Activated naive CD4-positive, alpha-beta T cell (primary cell): ENCODE measurements at places on chromosomes 6 and 20.
A peak's percentile ranks its signal among the peaks of the same experiment; 100 is the strongest.

DNA sequence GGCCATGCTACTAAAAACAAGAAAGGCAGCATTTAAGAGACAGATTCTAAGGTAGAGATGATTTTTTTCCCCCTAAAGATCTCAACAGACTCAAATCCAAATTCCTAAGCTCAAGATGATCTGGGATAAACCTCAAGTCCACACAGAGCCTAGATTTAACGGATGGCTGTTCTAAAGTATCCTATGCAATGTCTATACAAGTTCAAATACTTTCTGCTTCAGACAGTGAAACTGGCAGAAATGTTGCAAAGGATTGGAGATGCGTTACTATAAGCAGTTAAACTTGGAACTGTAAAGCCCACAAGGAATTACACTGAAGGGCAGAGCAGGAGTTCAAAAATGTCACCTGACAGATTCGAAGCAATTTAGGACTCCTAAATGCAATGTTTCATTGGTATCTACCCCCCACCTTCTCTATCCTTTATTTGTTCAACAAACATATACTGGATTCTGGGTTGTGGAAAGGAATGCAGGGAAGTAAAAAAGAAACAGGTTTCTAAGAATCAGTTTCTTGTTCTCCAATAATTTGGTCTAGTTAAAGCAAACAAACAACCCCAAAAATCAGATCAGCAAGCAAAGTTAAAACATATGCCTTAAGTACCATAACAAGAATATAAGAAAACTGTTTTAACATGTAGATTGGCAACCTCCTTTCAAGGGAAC lies 1.6 kb downstream of the DNAAF9 start:
- no peak for DNase-seq

- no peak for DNase-seq
Measured at GRCh38 chr6:87210979-87211378, 55.6 kb downstream of the ZNF292 start.

GRCh38 chr20:59403261-59403961 lies 103.0 kb downstream of the EDN3 start:
- DNase-seq = peak; percentile 82

- no peak for DNase-seq
Measured at GRCh38 chr6:138387577-138388368, 10.1 kb downstream of the SMIM28 start.

- DNase-seq = no peak
Measured at GRCh38 chr20:9160757-9161156, 91.9 kb downstream of the PLCB4 start.

DNA sequence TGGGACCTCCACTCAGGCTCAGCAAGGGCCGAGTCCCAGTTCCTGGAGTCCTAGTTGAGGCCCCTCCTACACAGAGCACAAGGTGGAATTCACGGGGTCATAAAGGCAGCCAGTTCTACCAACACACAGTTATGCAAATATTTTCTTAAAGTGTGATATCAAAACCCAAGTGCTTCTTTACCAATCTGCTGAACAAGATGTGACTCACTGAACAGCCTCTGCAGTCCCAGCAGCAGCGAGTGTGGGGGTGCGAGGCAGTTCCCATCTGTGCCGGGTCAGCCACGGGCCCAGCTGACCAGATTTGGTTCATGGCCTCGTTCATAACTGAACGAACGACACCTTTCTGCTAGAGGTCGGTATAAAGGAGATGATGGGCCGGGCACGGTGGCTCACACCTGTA lies 4.5 kb upstream of the TCEA2 start:
- no peak for DNase-seq

GRCh38 chr6:30041821-30042220 lies 19.2 kb upstream of the POLR1H start:
- no peak for DNase-seq

DNA sequence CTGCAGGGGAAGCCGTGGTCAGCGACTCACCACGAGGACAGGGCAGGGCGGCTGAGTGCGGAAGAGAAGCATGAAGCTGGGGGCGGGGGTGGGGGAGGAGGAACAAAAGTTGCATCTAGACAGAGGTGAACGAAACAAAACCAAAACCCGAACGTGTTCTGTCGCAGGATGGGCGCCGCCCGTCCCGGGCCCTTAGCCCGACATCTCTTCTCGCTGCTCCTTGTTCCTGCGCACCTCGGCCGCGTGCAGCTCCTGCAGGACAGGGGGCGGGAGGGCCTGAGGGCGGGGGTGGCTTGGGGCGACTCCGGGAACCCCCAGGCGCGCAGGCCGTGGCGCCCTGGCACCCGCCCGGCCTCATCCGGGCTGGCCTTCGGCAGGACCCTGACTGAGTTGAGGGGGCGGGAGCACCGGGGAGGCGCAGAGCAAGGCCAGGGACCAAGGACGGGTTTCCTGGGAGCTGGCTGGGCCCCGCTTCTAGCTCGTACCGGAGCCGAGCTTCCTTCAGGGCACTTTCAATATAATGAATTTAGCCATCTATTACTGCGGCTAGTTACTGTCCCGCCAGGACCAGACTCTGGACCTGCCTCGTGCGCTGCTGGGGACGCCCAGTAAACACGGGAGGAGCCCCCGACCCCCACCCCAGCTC lies 12.0 kb downstream of the STMN3 start:
- DNase-seq = peak; percentile 50

DNA sequence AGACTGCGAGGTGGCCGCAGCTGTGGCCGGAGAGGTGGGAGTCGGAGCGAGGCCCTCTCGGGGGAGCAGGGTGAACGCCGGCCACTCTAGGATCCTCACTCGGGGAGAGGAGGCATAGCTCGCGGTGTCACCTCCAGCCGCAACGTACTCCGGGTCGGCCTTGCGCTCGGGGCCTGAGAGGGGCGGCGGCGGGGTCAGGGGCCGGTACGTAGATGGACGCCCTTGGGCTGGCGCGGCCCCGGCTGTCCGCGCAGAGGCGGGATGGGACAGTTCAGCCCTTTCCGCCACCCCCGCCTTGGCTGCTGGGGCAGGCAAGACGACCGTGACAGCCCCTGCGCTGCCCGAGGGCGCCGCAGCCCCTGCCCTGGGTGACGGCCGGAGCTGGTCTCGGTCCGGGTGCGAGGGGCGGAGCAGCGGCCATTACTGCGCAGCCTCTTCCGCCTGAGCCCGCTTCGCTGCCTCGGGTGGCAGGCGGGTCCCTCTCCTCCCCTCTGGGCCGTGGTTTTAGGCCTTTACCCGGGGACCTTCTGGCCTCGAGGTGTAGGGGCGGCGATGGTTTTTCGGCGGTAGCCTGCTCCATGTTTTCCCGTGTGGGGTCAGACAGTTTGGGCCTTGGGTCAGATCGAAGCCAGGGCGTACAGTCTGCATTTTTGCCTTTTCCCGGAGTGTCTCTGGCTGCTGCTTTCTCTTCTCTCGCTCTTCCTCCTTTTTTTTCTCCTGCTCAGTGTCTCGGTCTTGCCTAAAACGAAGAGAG lies 405 bp downstream of the RNF146 start:
- DNase-seq = peak; percentile 21

DNA sequence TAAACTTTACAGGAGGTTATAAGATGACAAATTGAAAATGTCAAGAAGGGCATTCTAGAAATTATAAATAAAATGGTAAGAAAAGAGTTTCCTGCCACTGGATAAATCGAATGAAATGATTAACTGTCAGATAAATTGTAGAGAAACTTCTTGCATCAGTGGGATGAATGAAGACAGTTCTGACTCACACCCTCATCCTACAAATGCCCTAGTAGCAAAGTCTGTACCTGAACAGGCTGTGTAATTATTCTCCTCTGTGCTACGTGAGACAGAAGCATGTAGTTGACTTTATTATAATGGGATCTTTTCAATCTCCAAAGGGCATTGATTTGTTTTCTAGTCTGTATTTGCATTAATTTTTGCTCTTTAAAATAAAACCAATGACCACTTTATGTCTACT lies 47.3 kb downstream of the IYD start:
- no peak for DNase-seq

DNA sequence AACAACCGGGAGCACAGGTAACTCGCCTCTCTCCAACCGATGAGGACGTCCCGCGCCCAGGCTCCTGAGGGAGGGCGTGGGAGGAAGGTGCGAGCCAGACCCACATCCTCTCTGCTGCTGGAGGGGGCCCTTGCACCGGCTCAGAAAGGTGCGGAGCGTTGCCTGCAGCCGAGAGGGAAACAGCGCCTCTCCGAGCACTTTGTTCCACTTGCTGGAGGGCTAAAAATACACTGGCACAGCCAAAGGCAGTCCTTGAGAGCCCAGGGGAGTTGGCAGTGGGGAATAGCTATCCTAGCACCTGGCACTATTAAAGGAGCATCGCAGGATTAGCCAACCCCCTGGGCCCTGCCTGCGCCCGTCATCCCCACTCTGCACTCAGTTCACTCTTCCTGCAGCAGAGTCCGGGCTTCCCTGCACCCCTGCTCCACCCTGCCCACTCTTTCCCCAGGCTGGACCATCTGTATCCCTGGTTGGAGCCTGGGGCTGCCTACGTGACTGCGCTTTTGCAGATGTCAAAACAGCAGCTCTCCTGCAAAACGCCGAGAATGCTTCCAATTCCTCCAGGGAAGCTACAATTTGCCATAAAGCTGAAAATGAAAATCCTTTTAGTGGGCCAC lies 108.9 kb downstream of the SNX5 start:
- DNase-seq = no peak

DNA sequence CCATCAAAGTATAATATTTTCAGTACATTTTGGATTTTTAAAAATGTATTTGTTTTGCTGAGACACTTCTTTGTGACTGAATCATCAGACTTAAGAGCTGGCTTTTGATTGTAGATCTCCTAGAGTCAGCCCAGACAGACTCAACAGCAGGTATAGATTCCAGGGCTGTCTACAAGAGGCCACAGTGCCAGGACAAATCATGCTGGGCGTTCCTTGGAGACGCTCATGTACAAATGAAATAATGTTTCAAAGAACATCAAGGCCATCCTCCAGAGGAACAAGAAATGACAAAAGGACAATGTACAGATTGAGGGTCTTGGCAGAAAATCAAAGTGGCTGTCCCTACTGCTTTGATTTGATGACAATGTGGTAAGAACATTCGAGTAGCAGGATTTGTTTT lies 369.3 kb downstream of the GRIK2 start:
- no peak for DNase-seq

- DNase-seq = no peak
Measured at GRCh38 chr6:99309557-99309956, 39.9 kb downstream of the FAXC start.

- DNase-seq = no peak
Measured at GRCh38 chr20:50546729-50547314, 36.6 kb downstream of the PTPN1 start.

DNA sequence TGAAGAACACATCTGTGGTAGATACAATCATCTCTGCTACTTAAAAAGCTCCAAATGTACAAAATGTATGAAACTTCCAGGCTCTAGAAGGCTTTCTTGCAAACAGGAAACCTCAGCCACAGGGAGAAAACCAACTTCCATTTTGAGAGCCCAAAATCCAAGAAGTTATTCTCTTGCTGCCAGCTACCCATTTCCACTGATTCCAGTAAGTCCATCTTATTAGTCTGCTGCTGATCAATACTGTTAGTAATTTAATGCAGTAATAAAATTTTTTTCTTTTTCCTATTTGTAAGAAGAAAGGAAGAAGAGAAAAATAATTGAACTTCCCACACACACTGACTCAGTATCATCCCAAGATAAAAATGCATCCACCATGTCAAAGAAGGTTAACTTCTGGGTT lies 169.5 kb downstream of the TASP1 start:
- DNase-seq = no peak

DNA sequence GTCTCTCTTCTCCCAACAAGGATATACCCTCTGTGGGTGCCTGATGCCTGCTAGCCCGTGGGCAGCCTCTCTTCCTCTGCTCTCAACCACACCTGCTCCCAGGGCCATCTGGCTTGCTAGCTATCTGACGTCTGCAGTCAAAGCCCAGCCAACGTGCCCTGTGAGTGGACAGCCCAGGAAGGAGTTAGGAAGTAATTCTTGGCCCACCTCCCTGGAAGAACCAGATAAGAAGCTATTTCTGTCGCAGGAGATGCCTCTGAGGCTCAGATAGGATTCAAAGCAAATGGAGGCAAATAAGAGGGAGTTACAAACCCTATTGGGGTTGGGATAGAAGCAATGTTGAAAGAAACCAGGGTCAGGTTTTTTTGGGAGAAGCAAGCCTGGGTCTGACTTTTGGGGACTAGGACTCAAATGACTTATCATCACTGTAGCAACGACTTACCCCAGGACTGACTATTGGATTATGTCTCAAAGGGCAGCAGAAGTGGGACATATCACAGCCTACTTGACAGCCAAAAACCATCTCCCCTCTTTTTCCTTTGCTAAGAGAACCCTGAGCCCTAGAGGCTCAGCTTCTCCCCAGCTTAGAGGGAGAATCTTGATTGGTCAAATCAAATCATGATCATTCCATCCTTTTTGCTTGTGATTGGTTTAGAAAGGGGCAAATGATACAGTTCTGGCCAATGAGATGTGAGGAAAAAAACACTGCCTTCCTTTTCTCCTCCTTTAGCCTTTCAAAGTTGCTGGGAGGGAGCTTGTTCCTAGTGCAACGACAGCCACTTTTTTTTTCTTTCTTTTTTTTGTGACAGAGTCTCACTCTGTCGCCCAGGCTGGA lies 18.0 kb upstream of the CDK5RAP1 start:
- DNase-seq = no peak
